ENCODE measurements at places on chromosomes 16 and 17.

DNA sequence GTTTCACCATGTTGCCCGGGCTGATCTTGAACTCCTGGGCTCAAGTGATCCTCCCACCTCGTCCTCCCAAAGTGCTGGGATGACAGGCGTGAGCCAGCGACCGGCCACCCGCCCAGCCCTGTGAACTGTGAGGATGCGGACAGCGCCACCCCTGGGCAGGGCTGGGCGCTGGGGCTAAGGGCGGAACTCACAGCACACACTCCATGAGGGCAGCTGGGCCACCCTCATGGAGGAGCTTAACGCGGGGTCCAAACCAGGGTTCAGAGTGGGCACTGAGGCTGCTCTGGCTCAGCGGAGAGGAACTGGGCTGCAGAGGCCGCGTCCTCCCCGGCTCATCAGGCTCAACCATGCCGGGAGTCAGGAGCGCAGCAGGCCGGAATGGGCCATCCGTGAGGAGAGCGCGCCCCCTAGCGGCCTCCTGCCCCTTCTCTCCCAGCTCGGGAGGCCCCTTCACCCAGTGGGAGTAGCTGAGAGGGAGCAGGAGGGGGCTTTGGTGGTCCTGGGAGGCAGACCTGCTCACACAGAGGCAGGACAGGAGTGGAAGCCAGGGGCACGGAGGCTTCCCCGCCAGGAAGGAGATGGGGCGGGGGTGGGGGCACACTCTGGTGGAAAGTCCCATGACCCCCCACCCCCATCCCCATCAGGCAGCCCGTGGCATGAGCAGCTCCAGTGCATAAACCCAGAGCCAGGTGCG, 13.8 kb downstream of the CORO7 start:
- DNase-seq, result peak; percentile 56

DNA sequence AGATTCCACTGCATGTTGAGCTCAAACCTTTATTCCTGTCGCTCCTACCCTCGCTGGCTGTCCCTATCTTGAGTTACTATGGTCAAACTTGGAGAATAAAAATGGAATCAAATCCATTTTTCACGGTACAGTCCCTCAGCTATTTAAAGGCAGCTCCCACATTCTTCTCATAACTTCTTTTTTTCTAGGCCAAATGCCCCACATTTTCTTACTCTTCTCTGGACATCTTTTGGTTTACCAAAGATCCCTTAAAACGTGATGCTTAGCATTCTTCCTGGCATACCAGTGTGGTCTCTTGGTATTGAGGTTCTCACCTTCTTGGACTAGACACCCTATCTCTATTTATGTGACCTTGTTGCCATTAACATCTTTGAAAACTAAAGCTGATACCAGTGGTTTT, 48.3 kb upstream of the MAF start:
- DNase-seq, result no peak

DNA sequence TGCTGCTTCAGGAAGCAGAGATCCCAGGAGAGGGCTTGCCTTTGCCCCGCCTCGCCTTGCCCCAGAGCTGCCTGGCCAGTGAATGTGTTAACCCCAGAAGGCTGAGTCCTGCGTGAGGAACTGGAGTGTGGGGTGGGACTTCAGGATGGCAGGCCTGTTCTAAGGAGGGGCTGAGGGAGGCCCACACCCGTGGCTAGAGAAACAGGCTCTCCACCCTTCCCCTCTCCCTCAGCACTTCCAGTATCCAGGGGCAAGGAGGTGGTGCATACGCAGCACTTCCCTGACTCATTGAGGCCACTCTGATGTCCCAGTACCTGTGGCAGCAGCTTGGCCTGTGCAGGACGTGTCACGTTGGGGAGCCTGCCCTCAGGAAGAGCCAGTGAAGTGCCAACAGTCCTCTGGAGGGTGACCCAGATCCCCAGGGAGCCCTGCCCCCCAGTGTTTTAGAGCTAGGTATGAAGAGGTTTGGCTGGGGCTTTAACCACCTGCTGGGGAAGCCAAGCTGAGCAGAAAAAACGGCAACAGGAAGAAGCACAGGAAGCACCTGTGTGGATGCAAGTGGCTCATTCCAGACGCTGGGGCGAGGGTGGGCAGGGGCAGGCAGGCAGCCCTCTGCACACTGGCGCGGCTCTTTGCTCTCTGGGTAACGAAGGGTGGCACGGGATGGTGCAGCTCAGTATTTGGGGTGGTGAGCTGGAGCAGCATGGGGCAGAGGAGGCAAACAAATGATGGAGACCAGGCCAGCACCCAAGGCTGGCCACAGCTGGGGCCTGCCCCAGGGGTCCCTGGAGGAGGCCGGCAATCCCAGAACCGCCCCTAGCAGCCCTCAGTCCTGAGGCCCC, 14.7 kb upstream of the CTCF start:
- peak; percentile 42 for DNase-seq

- no peak for DNase-seq
Observed at GRCh38 chr17:39752241-39752881, 14.6 kb downstream of the GRB7 start.

GRCh38 chr17:67365738-67366192, 612 bp downstream of the PSMD12 start:
- DNase-seq, result peak; percentile 44

DNA sequence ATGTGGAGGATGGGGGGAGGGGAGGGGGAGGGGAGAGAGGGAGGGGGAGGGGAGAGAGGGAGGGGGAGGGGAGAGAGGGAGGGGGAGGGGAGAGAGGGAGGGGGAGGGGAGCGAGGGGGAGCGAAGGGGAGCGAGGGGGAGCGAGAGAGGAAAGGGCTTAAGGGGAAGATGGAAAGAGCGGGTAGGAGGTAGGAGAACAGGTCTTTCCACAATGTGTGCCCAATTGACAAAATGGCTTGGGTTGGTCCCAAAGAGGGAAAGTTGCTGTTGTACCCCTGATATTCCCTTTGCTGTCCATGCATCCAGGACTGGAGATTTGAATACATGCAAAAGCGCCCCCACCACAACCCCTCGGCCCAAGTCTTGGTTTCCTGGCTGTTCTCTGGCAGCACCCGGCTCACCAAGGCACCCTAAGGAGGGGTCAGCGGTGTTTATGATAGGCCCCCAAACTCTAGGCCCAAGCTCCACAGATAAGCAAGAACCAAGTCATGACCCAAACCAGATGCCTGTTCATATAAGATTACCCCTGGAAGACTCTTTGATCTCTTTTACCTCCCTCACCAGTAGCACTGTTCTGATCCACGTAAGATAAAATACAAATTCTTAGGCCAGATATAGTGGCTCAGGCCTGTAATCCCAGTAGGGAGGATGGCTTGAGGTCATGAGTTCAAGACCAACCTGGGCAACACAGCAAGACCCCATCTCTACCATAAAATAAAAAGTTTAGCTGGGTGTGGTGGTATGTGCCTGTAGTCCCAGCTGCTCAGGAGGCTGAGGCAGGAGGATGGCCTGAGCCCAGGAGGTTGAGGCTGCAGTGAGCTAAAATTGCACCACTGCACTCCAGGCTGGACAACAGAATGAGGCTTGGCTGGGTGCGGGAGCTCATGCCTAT, 119.6 kb downstream of the ZFHX3 start:
- DNase-seq, result no peak

DNA sequence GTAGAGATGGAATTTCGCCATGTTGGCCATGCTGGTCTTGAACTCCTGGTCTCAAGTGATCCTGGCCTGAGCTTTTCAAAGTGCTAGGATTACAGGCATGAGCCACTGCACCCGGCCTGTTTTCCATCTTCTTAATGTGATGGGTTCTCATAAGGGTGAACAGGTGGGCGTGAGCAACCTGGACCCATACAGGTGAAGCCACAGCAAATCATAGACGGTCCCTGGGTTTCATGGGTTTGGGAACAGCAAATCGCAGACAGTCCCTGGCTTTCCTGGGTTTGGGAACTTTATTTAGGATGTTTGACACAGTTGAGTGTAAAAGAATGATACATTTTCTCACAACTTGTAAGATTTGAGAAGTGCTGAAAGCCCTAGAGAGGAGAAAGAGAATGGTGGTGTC, 12.9 kb upstream of the MEIOB start:
- DNase-seq, result no peak
